ENCODE measurements at places on chromosomes 1 and 21. TPM values are rescaled to one million over a fixed set of nuclear protein-coding genes. Genes with fewer than 3 reads are reported as not detected.

DNA sequence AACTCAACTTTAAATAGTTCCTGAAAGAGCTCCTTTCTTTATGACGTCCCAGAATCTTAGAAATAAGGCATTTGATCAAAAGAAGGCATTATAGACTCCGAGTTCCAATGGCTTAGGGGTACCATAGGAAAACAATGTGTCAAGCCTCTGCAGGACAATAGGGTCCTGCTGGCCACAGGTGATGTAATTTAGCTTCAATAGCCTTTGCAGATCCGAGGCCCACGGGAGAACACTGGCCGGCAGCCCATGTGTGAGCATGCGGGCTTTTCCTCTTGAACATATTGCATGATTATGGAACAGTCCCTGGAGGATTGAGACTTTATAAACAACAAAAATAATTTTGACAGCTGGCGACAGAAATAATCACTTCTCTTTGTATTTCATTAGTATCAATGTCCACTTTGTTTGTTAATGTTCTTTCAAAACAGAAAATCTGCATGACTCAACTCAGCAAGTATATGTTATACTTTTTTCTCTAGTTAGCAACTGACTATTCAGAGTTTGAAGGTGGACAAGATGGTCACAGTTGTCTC, 49.0 kb upstream of the NR5A2 start:
- DNase-seq, result no peak

DNA sequence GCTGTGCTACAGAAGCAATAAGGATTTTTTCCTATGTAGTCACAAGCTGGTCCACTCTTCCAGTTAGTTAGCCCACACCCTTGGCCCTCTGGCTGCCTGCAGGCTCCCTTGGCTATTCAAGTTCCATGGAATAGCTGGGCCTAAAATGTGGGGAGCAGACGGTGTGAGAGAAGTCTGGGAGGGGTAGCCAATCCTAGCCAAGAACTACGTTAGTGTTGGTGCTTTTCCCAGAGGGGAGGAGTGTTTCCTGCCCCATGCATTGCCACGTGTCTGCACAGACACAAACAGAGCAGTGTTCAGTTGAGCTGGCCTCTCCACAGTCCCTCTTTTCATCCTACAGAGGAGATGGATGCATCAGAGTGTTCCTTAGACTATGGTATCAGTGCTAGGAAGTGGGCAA, 59.0 kb upstream of the IPO9 start:
- DNase-seq, result no peak

DNA sequence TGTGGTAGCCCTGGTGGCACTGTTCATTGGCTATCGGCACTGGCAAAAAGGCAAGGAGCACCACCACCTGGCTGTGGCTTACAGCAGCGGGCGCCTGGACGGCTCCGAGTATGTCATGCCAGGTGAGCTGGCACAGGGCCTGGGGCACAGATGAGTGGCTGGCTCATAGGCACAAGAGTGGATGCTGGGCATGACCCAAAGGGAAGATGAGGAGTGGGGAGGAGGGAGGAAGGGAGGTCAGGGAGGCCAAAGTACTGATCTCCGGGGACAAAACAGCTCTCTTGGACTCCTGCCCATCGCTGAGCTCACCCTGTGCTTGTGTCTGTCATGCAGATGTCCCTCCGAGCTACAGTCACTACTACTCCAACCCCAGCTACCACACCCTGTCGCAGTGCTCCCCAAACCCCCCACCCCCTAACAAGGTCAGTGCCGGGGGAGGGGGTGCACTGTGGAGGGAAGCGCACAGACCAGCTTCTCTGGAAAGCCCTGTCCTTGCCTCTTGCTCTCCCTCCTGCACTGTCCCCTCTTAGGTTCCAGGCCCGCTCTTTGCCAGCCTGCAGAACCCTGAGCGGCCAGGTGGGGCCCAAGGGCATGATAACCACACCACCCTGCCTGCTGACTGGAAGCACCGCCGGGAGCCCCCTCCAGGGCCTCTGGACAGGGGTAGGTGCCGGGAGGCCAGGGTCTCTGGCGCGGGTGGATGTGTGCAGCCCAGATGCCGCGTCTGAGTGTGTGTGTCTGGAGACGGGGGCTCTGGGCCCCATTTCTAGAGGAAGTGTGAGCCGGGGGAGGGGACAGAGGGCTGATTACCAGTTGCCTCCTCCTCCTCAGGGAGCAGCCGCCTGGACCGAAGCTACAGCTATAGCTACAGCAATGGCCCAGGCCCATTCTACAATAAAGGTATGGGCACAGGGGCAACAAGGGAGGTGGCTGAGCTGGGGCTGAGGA, 7.3 kb upstream of the LRRC71 start:
- DNase-seq, result no peak

GRCh38 chr1:36182734-36183133, 26.8 kb downstream of the MAP7D1 start:
- no peak for DNase-seq

DNA sequence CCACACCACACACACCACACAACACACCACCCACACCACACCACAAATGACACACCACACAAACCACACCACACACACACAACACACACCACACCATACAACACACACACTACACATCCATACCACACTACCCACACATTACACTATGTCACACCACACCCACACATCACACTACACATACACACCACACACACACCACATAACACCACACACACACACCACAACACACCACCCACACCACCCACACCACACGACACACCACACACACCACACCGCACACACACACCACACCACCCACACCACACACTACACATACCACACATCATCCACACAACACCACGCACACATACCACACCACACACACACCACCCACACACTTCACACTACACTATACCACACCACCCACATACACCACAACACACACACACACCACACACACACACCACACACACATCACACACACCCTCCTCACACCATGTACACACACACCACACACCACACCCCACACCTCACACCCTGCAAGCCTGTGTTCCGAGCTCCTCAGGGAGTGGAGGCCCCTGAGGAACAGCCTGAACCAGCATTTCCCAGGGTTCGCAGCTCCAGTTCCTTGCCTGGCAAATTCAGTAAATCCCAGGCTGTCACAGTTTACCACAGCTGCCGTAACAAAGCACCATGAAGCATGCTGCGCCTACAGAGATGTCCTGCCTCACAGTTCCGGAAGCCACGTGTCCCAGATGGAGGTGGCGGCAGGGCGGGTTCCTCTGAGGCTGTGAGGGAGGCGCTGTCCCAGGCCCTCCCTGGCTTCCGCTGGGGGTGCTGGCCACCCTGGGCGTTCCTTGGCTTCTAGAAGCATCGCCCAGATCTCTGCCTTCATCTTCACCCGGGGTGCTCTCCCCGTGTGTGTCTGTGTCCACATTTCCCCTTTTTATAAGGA, 69.8 kb upstream of the ATP5PO start:
- DNase-seq, result no peak

- DNase-seq, result no peak
These were observed 47.7 kb downstream of the ST6GALNAC3 start for GRCh38 chr1:76122271-76122670.

- DNase-seq, result no peak
These were observed 13.8 kb downstream of the ADORA3 start for GRCh38 chr1:111489604-111490003.

GRCh38 chr1:18542351-18542750, 61.6 kb downstream of the KLHDC7A start:
- DNase-seq, result peak; percentile 24

DNA sequence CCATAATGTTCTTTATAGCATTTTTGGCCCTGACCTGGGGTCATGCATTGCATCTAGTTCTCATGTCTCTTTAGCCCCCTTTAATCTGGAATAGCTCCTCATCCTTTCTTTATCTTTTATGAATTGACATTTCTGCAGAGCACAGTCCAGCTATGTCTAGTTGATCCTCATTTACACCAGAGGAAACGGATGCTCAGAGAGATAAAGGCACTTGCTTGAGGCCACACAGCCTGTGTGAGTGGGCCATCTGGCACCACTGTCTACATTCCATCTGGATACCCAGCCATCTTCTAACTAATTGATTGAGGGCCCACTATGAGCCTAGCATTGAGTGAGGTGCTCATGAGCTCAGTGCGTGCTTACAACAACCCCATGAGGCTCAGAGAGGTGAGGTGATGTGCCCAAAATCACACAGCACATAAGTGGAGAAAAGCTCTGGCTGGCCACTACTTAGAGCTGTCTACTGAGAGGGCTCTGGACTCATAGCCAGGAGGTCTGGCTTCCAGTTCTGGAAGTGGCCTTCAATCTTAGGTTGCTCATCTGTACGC, 3.5 kb downstream of the HPCA start:
- no peak for DNase-seq

GRCh38 chr1:47705517-47706130, 267.8 kb downstream of the FOXD2 start:
- no peak for DNase-seq

DNA sequence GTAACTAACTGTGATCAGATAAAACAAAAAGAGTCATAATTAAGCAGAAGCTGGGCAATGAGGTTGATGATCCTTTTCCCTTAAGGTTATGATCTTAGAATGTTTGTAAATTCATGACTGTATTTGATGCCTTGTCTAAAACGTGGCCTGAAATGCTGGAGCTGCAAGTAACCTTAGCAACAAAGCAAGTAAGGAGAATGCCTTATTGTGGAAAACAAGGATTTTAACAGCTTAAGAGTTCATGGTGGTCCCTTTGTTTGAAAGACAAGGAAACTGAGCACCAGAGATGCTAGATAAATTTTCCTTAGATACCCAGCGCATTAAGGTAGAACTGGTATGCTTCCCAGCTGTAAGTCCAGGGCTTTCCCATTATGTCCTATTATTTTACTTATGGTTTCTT, 25.7 kb upstream of the XPR1 start:
- no peak for DNase-seq

- no peak for DNase-seq
These were observed 305.4 kb downstream of the TTLL7 start for GRCh38 chr1:83693427-83694126.

- DNase-seq, result no peak
These were observed 71.1 kb downstream of the IER5 start for GRCh38 chr1:181159451-181160140.

- no peak for DNase-seq
These were observed 49.5 kb upstream of the DNAJC6 start for GRCh38 chr1:65259816-65260215.

DNA sequence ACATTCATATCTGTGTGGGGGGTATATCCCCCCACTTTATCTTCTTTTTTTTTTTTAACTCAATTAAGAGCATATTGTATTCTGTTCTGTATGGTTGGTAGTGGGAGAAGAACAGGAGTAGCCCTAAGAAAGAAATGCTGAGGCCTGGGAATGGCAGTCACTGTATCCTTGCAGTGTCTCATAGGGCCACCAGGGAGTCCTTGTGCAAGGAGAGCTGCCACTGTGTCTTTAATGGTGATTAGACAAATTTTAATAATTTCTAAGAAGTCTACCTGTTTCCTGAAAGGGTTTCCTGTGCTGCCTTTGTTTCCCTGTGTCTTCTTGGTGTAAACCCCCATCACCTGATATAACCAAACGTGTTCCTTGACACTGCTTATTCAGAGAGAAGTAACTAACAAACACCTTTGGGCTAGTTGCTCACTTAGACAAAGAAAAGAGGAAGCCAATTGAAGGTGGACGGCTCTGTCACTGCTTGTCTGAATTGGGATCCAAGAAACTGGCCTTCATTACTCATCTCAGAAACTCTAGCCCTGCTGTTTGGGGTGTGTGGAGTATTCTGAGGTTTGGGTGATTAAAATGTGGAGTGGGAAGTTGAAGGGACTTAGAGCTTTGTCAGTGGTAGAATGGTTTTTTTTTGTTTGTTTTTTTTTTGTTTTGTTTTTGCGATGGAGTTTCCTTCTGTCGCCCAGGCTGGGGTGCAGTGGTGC, 15.2 kb downstream of the GIPC2 start:
- no peak for DNase-seq

GRCh38 chr1:65371544-65371943, 48.9 kb upstream of the LEPR start:
- DNase-seq, result no peak

- peak; percentile 90 for DNase-seq
These were observed at the start of gene NIBAN1 for GRCh38 chr1:184974056-184974836. NIBAN1 (minus strand) TSS chr1:184974508; CDS start chr1:184974356, 152 bp downstream.

DNA sequence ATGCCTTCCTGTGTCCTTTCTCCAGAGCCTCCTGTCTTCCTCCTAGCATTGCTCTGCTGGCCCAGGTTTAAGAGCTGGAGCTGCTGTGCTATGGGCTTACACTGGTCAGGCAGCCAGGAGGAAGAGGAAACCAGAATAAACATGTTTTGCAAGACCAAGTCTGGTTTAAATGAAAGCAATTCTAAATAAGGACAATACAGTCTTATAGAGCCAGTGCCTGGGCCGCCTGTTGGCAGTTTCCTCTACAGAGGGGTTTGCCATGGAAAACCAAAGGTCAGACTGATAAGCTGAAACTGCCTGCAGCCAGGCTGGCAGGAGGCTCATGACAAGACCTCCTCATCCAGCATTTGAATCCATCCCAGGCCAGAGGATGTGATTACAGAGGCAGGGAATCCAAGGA, 92.9 kb upstream of the FGGY start:
- DNase-seq, result no peak

DNA sequence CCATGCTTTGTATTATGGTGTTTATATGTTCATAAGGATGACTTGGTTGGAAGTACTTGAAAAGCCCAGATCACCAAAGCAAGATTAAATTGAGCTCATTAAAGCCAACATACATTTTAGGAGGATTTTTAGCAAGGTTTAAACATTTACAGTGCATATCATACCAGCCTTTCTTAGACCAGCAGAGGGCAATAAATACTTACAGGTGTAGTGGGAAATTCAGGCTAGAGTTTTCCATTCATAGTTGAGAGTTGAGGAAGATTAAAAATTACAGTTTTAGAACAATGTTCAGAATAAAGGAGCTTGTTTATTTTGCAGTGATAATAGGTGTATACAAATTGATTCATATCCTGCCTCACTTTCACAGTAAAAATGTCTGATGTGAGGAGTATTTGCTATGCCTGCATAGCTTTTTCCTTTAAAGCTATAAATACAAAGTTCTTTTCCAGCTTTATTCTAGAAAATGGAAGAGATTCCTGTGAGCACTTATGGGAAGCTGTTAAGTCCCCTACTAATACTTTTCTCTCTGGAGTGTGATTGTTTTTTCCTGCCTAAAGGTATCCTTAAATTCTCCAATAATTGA, 35.3 kb downstream of the DTL start:
- no peak for DNase-seq

GRCh38 chr1:93324486-93325464, 20.9 kb upstream of the DR1 start:
- DNase-seq, result no peak

GRCh38 chr1:234871039-234871709, 257.5 kb downstream of the TOMM20 start:
- DNase-seq, result no peak

CELSR2 gene
- total RNA-seq, result 1.5 TPM

ZBTB40 gene
- 17.4 TPM for total RNA-seq

IL12RB2 gene
- 3.4 TPM for total RNA-seq

OR6N1 gene
- not detected for total RNA-seq

CRNN gene
- total RNA-seq, result not detected

RGSL1 gene
- not detected for total RNA-seq

SLC16A1 gene
- total RNA-seq, result 52.9 TPM

EVA1C gene
- 50.3 TPM for total RNA-seq

CYYR1 gene
- 26.0 TPM for total RNA-seq

HSD3B2 gene
- not detected for total RNA-seq

HAX1 gene
- 81.6 TPM for total RNA-seq

RNU1-2 gene
- 6,165 TPM for total RNA-seq

UBQLN4 gene
- total RNA-seq, result 30.0 TPM

Measured in mesenteric fat pad (tissue), 1 donor.